T-cell (primary cell): ENCODE measurements at places on chromosomes 13 and 19. TPM values are rescaled to one million over a fixed set of nuclear protein-coding genes. Genes with fewer than 3 reads are reported as not detected.

- no peaks in the 10 kb centered on the region for H3K27me3 ChIP-seq
- H3K36me3 ChIP-seq, result no peaks in the 10 kb centered on the region
- no peaks in the 10 kb centered on the region for H3K4me1 ChIP-seq
- no peak for DNase-seq
Observed at GRCh38 chr13:76936763-76937162, 11.5 kb upstream of the ACOD1 start.

DNA sequence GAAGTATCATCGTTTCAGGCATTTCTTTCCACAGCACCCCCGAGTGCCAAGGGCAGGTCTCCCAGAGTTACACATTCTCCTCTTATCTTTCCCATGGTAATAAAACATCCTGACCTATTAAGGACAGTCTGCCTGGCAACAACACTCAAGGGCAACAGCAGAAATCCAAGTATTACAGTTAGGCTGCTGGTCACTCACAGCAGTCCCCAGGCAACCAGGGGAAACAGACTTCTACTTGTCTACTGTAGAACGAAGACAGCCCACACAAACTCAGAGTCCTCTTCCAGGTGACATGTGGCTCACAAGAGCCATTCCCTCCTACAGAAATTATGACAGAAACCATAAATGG is 24.3 kb downstream of the RCBTB1 start:
- no peak for DNase-seq
- peaks cover 37% of the 10 kb centered on the region for H3K36me3 ChIP-seq
- H3K4me1 ChIP-seq, result no peaks in the 10 kb centered on the region
- H3K4me3 ChIP-seq, result no peak overlapping the region
- no peak overlapping the region for H3K27ac ChIP-seq

DNA sequence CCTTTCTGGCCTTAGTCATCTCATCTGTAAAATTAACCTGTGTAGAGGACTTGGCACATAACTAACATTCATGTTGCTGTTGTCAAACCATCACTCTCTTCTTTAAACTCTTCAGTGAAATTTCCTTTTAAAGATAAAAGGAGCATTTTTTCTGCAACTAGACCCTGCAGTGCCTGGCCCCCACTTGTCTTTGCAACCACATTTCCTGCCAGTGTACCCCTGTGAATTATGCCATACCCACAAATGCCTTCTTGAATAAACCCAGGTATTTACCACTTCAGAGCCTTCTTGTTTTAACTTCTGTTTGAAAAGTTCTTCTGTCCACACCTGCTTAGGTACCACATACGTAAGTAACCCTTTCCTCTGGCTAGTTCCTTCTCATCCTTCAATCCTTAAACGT is 118.8 kb downstream of the CDK8 start:
- no peak overlapping the region for H3K4me3 ChIP-seq
- no peak for DNase-seq
- no peak overlapping the region for H3K27ac ChIP-seq

DNA sequence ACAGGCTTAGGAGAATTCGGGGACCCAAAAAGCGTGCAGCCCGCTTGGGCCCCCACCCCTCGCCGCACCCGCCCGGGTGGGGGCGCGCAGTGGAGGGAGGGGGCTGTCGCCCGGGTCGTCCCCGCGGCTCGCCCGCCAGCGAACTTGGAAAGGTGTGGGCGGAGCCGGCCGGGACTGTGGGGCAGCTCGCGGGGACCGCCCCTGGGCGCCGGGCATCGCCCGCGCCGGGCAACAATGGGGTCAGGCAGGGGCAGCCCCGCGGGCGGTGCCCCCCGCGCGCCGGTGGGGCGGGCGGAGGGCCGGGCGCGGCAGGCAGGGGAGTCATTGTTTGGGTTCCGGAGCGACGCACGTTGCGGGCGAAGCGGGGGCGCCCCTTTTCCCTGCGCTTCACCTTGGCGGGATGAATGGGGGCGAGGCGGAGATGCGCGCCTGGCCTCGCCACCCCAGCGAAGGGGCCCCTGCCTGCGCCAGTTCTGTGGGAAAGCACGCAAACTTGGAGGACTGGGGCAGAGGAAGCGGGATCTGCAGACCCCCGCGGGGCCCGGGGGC is 647 bp upstream of the KLF12 start:
- peak; percentile 69 for DNase-seq
- H3K36me3 ChIP-seq, result no peaks in the 10 kb centered on the region
- peak overlapping the region; percentile 96 for H3K27ac ChIP-seq
- peak overlapping the region; percentile 55 for H3K4me3 ChIP-seq

DNA sequence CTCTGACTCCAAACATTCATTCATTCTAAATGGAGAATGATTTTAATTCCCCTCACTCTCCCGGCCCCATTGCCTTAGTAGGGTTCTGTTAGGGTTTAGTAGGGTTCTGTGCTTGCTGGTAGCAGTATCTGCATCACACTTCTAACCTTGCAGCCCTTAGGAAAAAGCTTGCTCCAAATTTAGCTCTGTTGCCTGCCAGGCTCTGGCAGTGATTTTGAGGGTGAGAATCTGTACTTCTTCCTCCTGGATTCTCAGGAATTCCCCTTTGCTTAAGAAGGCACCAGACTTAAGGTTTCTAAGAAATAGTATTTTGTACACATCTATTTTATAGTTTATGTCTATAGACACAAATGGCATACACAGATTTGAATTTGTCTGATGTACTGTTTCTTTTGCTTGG is 14.7 kb downstream of the B3GLCT start:
- peaks cover 1% of the 10 kb centered on the region for H3K4me1 ChIP-seq
- no peaks in the 10 kb centered on the region for H3K36me3 ChIP-seq
- no peak overlapping the region for H3K4me3 ChIP-seq
- H3K27ac ChIP-seq, result no peak overlapping the region
- no peak for DNase-seq
- H3K27me3 ChIP-seq, result no peaks in the 10 kb centered on the region

The ZNF471 gene
- 2.2 TPM for total RNA-seq

The GPR4 gene
- total RNA-seq, result not detected

The CRB3 gene
- total RNA-seq, result 5.7 TPM

The PNMA8A gene
- not detected for total RNA-seq

The ZNF497 gene
- total RNA-seq, result 2.2 TPM

The ZNF649 gene
- total RNA-seq, result 28.2 TPM
